ENCODE measurements at places on chromosomes 1 and 21.
A peak's percentile ranks its signal among the peaks of the same experiment; 100 is the strongest.

DNA sequence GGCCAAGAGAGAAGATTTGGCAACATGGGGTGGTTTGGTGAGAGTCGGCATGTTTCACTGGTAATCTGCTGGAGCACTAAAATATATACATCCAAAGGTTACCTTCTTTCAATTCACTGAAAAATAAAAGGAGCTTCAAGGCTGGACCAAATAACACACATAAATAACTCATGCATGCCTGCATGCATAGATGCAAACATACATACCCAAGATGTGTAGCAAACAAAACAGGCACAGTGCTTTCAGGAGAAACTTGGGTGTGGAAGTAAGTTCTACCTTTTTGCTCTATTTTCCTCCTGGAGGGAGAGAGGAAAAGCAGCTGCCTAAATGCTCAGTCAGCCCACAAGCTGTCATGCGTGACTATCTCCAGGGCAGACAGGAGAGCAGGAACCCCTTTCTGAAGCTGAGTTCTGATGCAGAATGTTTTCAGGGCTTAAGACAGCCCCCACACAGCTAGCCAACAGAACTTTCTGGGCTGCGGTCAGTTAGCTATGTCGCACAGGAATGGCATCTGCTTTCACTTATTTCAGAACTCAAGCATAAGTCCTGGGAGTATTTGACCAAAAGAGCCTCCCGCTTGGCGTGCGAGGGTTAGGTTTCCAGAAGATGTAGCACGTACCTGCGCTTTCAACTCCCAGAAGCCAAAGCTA lies 166.2 kb downstream of the TOMM20 start:
- peak; percentile 38 for DNase-seq

- DNase-seq, result no peak
Observed at GRCh38 chr1:184050636-184051035, 894 bp upstream of the TSEN15 start.

DNA sequence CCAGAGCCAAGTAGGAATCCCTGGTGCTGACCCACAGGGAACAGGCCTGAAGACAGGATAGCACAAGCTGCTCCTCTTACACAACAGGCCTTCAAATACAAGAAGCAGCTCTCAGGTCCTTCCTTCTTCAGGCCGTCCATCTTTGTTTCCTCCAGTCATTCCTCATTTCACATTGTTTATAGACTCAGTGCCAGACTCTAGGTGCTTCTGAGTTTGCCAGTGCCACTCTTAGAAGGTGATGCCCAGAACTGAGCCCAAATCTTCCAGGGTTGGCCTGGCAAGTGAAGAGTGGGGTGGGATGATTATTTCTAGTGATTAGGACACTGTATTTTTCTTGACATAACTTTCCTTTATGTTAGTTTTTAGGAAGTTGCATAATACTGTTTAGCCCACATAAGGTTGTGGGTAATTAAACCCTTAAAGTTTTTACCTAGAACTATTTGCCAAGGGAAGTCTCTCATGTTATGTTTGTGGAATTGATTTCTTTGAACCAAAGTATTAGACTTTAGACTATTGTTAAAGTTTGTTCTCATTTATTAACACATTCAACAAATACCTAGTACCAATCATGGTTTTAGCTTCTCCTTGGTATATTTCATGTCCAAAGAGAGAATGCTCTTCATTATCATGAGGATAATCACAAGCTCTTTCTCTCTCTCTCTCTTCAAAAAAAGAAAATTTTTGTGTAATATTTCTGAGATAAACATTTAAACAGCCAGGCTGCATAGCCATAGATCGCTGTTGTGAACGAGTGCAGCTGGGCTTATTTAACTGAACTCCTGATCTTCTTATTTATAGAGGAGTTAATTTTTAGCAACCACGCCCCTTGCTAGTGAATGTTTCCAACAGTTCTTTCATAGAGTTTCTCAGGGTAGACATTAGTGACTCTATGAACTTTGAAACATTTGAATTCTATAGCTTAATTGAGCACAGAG lies 47.7 kb downstream of the PGM1 start:
- no peak for DNase-seq

DNA sequence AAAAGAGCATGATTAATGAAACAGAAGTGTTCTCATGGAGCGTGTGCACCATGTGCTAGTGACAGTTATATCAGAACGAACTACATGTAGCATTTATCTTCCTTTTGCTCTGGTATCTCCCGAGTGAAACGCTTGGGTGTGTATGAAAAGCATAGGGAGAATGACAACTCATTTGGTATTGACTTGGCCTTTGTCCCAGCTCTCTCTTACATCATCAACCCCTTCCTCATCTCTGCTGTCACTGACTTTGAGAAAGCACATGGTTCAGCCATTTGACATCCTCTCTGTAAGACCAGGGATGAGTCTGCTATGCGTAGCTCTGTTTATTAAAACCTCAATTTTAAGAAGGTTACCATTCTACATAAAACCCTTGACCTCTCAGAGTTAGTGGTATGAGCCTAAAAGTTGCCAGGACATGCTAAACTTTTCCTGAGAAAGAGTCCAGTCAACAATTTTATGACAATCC lies 201.0 kb downstream of the NRIP1 start:
- DNase-seq, result no peak

DNA sequence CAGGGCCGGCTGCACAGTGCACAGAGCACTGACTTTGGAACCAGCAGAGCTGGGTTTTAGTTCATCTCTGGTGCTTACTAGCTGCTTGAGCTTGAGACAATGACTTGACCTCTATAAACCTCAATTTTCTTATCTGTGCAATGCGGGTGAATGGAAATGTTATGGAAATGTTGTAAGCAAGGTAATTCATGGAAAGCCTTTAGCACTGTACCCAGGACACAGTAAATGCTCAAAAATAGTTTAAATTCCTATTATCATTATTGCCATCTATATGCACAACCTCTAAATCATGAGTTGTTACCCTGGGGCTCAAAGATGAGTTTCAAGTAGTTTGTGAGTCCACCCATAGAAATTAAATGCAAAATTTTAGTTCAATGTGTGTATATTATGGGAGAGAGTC lies 99.5 kb downstream of the CSMD2 start:
- DNase-seq, result no peak

GRCh38 chr1:65795311-65795710 lies 2.6 kb downstream of the PDE4B start:
- DNase-seq, result no peak

- DNase-seq, result no peak
Observed at GRCh38 chr1:168443899-168444298, 99.9 kb downstream of the XCL2 start.

DNA sequence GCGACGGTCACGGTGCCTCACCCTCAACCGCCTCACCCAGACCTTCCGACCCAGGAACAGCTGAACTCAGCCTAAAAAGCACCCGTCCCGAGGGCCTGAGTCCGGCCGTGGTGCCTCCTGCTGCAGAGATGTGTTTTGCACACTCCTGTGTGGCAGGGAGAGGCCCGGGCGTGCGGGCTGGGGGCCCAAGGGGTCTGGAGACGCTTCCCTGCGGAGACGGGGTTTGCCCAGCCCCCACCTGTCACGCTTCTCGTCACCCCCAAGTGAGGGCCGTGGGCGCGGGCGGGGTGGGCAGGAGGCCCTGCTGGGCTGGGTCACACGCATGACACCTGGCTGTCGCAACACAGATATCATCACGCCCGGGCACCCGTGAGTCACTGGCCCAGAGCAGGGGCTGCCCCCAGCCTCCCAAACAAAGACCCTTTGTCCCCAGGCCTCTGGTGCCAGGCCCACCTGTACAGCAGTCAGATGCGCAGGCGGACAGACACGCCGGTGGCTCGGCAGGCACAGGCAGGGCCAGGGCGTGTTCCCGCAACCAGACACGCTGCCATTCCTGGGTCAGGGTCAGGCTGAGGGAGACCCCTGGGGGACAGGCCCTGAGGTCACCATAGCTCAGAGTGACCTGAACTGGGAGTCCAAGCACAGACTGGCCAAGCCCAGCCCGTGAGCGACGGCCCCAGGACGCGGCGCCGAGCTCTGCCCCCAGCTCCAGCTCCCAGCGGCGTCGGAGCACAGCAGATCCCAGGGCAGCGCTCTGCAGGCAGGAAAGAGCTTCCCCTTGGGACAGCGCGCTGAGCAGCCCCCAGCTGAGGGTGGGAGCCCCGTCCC lies 6.1 kb downstream of the B3GALT6 start:
- DNase-seq, result no peak

GRCh38 chr1:94701796-94702441 lies 118.2 kb upstream of the SLC44A3 start:
- no peak for DNase-seq

GRCh38 chr1:20087668-20088067 lies 17.7 kb downstream of the PLA2G5 start:
- DNase-seq, result no peak

GRCh38 chr1:13617773-13618172 lies 34.1 kb downstream of the PDPN start:
- DNase-seq, result no peak

DNA sequence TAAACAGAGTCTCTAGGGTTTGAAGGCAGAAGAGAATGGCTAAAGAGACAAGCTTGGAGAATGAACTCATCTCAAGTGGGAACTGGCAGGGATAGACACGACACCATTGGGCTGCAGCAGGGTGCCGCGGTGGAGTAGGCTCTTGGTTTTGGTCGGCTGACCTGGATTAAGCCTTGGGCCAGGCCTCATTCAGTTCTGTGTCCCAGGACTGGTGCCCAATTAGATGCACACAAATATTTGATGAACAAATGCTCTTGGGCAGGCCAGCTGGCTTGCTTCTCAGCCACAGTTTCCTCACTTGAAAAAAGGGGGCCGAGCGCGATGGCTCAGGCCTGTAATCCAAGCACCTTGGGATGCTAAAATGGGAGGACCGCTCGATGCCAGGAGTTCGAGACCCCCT lies 53.4 kb upstream of the CITED4 start:
- no peak for DNase-seq

- DNase-seq, result peak; percentile 76
Observed at GRCh38 chr1:204506201-204506968, 9.8 kb upstream of the MDM4 start.

GRCh38 chr21:32803651-32804050 lies 32.1 kb upstream of the PAXBP1 start:
- DNase-seq, result no peak

GRCh38 chr1:97143236-97143882 lies 421.8 kb downstream of the PTBP2 start:
- DNase-seq, result no peak

- DNase-seq, result no peak
Observed at GRCh38 chr1:111183308-111184069, 17.0 kb downstream of the DENND2D start.

DNA sequence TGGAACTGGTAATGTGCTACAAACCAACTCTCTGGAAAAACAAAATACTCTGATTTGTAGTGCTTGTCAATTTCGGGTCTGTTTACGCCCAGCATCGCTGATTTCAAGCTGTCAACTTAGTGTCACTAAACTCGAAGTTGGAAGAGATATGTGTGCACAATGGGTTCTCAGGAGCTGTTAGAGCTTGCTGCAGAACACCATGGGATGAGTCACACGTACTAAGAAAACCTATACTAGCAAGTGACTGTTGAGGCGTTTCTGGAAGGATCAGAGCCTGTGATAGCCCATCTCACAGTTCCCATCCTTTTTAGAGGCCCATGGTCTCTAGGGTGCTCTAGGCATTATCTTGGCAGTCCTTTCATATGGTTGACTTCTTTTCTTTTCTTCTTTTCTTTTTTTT lies 14.3 kb downstream of the GMEB1 start:
- DNase-seq, result no peak

- no peak for DNase-seq
Observed at GRCh38 chr1:7578206-7578605, 192.9 kb upstream of the VAMP3 start.

GRCh38 chr1:116426401-116426800 lies 53.4 kb downstream of the ATP1A1 start:
- DNase-seq, result no peak

DNA sequence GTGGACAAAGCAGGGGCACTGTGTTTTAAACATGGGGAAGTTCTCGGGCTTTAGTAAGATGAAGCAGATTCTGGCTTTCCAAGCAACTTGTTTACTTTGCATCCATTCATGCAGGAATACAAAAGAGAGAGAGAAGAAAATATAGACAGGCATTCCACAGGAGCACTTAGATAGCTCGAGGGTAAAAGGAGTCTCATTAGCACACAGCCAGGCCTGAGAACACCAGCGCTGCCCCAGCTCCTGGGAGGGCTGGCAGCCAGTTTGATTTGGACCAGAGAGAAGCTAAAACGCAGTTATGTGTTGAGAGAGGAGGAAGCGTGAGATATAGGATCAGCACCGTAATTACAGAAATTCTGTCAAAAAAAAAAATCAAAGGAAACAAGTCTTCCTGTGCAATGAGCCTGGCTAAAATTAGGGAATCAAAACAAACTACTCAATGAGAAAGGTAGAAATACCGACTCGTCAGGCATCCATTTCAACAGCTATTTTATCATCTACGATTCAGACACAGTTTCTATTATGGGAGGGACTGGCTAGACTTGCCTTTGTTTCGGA lies 68.2 kb downstream of the CLSTN1 start:
- DNase-seq, result no peak

DNA sequence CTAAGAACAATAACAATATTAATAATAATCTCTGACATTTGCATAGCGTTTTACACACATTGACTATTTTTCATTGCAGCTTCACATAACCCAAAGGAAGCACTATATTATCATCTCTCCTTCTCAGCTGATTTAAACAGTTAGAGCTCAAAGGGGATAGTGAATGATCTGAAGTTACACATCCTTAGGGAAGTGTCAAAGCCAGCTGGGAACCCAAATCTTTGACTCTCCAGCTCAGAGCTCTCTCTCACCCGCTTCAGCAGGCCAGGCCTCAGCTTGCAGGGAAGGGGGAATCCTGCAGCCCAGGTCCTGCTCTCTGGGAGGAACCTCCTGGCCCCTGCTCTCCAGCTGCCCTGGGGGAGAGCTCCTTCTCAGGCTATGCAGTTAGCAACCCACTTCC lies 26.3 kb downstream of the PLEKHA6 start:
- no peak for DNase-seq

- no peak for DNase-seq
Observed at GRCh38 chr1:53078333-53079101, 16.5 kb downstream of the PODN start.

DNA sequence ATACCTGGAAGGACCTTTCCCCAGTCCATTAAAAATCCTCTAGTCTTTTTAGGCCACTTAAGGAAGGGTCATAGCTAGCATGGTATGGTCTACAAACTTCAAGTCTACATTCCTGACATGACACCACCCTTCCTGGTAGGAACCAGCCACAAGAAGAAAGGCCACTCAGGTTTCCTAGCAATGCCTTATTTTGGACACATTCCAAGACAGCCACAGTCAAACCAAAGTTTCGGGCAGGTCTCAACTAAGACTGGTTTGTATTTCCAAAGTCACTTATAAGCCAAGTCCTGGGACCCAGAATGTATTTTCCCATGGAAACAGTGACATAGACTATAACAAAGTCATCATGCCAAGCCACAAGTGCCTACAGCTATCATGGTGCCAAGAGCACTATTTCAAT lies 50.6 kb upstream of the SLC44A3 start:
- DNase-seq, result no peak

- no peak for DNase-seq
Observed at GRCh38 chr1:57474137-57474750, 50.4 kb upstream of the DAB1 start.

- peak; percentile 46 for DNase-seq
Observed at GRCh38 chr1:201739492-201740085, 89.4 kb upstream of the IPO9 start.

GRCh38 chr1:246420300-246420699 lies 86.8 kb downstream of the SMYD3 start:
- DNase-seq, result no peak

GRCh38 chr1:229664133-229664689 lies 38.2 kb downstream of the URB2 start:
- peak; percentile 91 for DNase-seq

All from stimulated activated CD4-positive, alpha-beta T cell treated with anti-CD3 and anti-CD28 coated beads, Interleukin-1b, Interleukin-23, amount 100 ng/mL, for 48 hours (primary cell).